ENCODE measurements at places on chromosomes 2 and 18. TPM values are rescaled to one million over a fixed set of nuclear protein-coding genes. Genes with fewer than 3 reads are reported as not detected.

GRCh38 chr2:10345813-10346212 lies 43.1 kb downstream of the HPCAL1 start:
- H3K36me3 ChIP-seq = no peaks in the 10 kb centered on the region
- no peak overlapping the region for H3K27ac ChIP-seq
- DNase-seq = no peak
- no peak overlapping the region for H3K4me3 ChIP-seq

DNA sequence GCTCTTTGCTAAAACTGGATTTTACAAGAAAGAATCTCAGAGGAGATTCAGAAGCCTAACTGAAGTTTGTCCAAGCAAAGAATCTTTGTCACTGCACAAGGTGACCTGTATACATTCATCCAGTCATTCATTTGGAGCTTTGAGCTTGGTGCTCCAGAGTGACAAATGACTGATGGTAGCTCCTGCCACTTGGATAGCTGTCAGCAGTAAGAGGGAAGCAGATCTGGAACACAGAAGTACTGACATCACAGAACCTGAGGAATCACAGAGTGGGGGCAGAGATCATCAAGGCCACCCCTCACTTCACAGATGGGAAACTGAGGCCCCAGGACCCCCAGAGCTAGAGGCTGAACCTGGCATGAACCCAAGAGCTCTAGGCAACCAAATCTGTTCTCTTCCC lies 28.8 kb upstream of the IGFBP2 start:
- H3K4me1 ChIP-seq = peaks cover 11% of the 10 kb centered on the region
- no peak for DNase-seq
- H3K4me3 ChIP-seq = no peak overlapping the region
- no peaks in the 10 kb centered on the region for H3K36me3 ChIP-seq
- no peak overlapping the region for H3K27ac ChIP-seq

GRCh38 chr2:3665886-3666612 lies 8.0 kb downstream of the ALLC start:
- H3K27ac ChIP-seq = no peak overlapping the region
- H3K36me3 ChIP-seq = no peaks in the 10 kb centered on the region
- no peak for DNase-seq

DNA sequence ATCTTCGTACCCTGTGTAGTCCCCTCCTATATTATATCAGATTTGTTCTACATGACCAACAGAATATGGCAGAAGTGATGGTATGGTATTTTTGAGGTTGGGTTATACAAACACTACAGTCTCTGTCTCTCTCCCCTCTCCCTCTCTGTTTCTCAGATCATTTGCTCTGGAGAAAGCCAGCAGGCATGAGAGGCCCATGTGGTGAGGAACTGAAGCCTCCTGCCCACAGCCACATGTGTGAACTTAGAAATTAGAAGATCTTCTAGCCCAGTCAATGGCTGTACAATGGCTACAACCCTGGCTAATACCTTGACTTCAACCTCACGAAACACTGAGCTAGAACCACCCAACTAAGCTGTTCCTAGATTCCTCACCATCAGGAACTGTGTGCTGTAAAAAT lies 250.6 kb downstream of the SMAD2 start:
- H3K4me1 ChIP-seq = peaks cover 35% of the 10 kb centered on the region
- no peaks in the 10 kb centered on the region for H3K36me3 ChIP-seq
- no peak overlapping the region for H3K4me3 ChIP-seq

GRCh38 chr2:72883356-72883962 lies 3.7 kb upstream of the SPR start:
- no peaks in the 10 kb centered on the region for H3K36me3 ChIP-seq
- DNase-seq = no peak
- no peaks in the 10 kb centered on the region for H3K4me1 ChIP-seq
- no peaks in the 10 kb centered on the region for H3K27me3 ChIP-seq
- H3K27ac ChIP-seq = no peak overlapping the region
- H3K4me3 ChIP-seq = no peak overlapping the region

DNA sequence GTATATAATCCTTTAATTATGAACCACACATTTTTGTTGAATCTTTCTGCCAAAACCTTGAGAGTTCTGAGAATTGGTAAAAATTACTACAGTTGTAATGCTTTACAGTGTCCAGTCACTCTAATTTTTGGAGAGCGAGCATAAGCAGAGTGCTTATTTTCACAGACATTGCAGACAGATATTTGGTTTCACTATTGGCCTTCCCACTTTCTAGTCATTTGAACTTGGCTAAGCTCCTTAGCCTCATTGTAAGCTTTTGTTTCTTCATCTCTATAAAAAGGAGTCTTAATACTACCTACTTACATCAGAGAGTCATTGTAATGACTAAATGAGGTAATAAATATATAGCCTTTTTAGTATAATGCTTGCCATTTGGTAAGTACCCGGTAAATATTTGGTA lies 80.4 kb downstream of the LCLAT1 start:
- no peaks in the 10 kb centered on the region for H3K27me3 ChIP-seq
- no peak for DNase-seq
- no peak overlapping the region for H3K4me3 ChIP-seq

- H3K27ac ChIP-seq = no peak within 1 kb of the TSS
- no peak within 1 kb of the TSS for H3K4me3 ChIP-seq
- H3K4me1 ChIP-seq = no peaks in the 10 kb centered on the region
- no peaks in the 10 kb centered on the region for H3K36me3 ChIP-seq
Observed at GRCh38 chr2:241808721-241809382, at the start of gene NEU4. NEU4 (plus strand) TSS chr2:241809193; CDS start chr2:241814485, 5,292 bp downstream.

GRCh38 chr18:31088532-31088931 lies 13.7 kb downstream of the DSC2 start:
- DNase-seq = no peak
- no peak overlapping the region for H3K27ac ChIP-seq
- no peaks in the 10 kb centered on the region for H3K36me3 ChIP-seq
- H3K4me3 ChIP-seq = no peak overlapping the region
- H3K4me1 ChIP-seq = peaks cover 23% of the 10 kb centered on the region
- no peaks in the 10 kb centered on the region for H3K27me3 ChIP-seq

- H3K27me3 ChIP-seq = no peaks in the 10 kb centered on the region
- H3K4me1 ChIP-seq = no peaks in the 10 kb centered on the region
- no peak for DNase-seq
- no peaks in the 10 kb centered on the region for H3K36me3 ChIP-seq
Observed at GRCh38 chr2:59930430-59930829, 623.0 kb downstream of the BCL11A start.

DNA sequence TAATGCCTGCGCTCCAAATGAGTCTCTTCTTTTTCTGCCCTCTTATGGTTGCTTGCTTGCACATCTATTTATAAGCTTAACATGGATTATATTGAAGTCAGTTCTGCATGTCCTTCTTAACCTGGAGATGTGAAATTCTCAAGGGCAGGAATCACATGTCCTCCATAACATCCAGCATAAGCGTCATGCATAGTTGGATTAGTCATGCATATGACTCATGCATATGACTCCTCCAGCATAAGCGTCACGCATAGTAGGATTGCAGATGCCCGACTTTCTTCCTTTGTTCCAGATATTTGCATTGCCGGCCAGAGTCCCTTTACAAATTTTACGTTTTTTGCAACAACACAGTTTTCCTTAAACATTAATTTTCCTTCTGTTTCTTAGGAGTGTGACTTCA lies 308.6 kb downstream of the TGIF1 start:
- H3K27ac ChIP-seq = no peak overlapping the region
- no peaks in the 10 kb centered on the region for H3K27me3 ChIP-seq
- no peak overlapping the region for H3K4me3 ChIP-seq
- no peaks in the 10 kb centered on the region for H3K4me1 ChIP-seq
- no peak for DNase-seq
- H3K36me3 ChIP-seq = no peaks in the 10 kb centered on the region

GRCh38 chr2:165253178-165253577 lies 14.0 kb downstream of the SCN2A start:
- H3K27ac ChIP-seq = no peak overlapping the region
- H3K27me3 ChIP-seq = no peaks in the 10 kb centered on the region
- no peak for DNase-seq
- H3K36me3 ChIP-seq = no peaks in the 10 kb centered on the region
- no peaks in the 10 kb centered on the region for H3K4me1 ChIP-seq

GRCh38 chr18:50721451-50722120 lies 98.2 kb downstream of the MRO start:
- no peak for DNase-seq
- H3K4me1 ChIP-seq = no peaks in the 10 kb centered on the region
- H3K27ac ChIP-seq = no peak overlapping the region
- H3K36me3 ChIP-seq = no peaks in the 10 kb centered on the region
- no peak overlapping the region for H3K4me3 ChIP-seq

- no peaks in the 10 kb centered on the region for H3K4me1 ChIP-seq
- no peak overlapping the region for H3K27ac ChIP-seq
- H3K27me3 ChIP-seq = no peaks in the 10 kb centered on the region
- peak; percentile 81 for DNase-seq
Observed at GRCh38 chr18:45910405-45911023, 56.6 kb downstream of the EPG5 start.

DNA sequence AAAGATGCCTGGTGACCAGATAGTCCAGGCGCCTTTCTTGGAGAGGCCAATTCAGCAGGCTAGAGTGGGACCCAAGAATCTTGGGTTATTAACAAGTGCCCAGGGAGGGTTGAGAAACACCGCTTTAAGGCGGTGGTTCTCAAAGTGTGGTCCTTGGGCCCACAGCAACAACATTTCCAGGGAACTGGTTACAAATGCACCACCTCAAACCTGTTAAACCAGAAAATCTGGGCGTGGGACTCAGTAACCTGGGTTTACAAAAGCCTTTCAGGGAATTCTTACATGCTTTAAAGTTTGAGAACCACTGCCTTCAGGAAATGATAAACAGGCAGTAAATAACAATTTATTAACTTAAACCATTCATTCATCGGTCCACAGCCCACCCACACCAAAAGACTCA lies 92.5 kb downstream of the SP3 start:
- no peaks in the 10 kb centered on the region for H3K36me3 ChIP-seq
- DNase-seq = no peak
- H3K27ac ChIP-seq = peak overlapping the region; percentile 98
- H3K4me3 ChIP-seq = no peak overlapping the region
- H3K27me3 ChIP-seq = no peaks in the 10 kb centered on the region
- H3K4me1 ChIP-seq = peaks cover 94% of the 10 kb centered on the region

DNA sequence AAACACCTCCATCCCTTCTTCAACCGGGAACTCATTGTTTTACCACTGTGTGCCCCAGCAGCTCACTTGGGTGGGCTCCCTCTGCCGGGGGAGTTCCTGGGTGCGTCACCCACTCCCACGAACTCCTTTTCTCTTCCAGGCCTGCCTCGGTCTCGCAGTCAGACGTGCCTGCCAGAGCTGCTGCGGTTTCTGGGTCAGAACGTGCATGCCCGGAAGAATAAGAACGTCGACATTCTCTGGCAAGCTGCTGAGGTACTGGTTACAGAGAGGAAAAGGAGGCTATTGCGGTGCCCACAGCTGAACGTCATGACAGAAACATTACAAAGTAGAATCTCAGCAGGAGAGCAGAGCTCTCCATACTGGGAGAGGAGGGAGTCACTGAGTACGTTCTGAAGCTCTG lies 35.6 kb downstream of the COA5 start:
- H3K27ac ChIP-seq = no peak overlapping the region
- no peaks in the 10 kb centered on the region for H3K27me3 ChIP-seq
- H3K36me3 ChIP-seq = no peaks in the 10 kb centered on the region
- no peaks in the 10 kb centered on the region for H3K4me1 ChIP-seq
- no peak overlapping the region for H3K4me3 ChIP-seq
- no peak for DNase-seq

DNA sequence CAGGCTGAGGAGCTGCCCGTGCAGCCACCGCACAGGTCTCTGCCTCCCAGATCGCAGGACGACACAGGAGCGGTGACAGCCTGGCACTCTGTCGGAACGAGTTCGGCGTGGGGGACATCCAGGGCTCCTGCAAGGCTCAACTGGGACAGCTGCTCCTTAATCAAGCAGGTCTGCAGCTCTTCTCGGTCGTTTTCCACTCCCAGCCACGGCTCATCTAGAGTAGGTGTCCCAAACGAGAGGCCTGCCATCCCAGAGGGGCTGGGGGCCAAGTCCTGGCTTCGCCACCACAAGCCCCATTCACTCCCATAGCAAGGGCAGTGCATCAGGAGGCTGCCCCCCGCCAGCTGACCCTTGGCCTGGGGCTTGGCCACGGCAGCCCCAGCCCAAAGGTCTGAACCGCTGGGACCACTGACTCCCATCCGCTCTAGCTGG lies 22.5 kb downstream of the PASK start:
- H3K36me3 ChIP-seq = peaks cover 5% of the 10 kb centered on the region
- no peaks in the 10 kb centered on the region for H3K27me3 ChIP-seq
- DNase-seq = no peak
- no peaks in the 10 kb centered on the region for H3K4me1 ChIP-seq
- H3K27ac ChIP-seq = no peak overlapping the region

The CMPK2 gene
- total RNA-seq = 26.6 TPM

The CYP27C1 gene
- not detected for total RNA-seq

The IL36G gene
- not detected for total RNA-seq

The RIT2 gene
- total RNA-seq = not detected

The SRD5A2 gene
- total RNA-seq = 0.04 TPM

The TTR gene
- total RNA-seq = not detected

Data from Karpas-422 (cell line).